Putamen (tissue), 1 donor: ENCODE measurements at places on chromosomes 1 and 21.
A peak's percentile ranks its signal among the peaks of the same experiment; 100 is the strongest.

DNA sequence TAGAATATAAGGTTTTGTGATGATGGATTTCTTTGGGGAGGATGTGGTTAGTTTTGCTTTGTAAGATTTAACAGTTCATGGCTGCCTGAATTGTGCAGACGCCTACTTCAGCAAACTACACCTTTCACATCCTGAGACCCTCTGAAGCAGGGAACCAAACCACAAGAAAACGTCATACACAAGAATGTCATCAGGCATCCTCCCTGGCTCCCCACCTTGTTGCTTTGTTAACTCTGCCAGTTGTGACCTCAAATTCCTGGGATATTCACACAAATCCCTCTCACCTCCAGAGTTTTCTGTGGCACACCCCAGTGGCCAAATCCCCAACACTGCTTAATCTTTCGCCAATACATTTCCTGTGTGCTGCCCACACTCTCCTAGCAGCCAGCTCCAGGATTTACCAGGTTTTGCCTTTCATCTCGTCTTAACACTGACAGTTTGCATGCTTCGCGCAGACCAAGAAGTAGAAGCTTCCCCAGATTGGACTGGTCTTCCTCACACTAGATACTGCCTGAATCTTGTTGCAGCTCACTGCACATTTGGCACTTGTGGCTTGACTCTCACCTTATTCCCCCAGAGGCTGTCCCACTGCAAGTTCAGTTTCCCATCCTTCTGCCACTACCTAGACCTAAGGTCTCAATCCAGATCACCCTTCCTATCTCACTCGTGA, 51.1 kb upstream of the CTTNBP2NL start:
- no peak for DNase-seq

- DNase-seq: peak; percentile 4
These were observed 2.7 kb upstream of the FMO1 start for GRCh38 chr1:171245458-171246064.

DNA sequence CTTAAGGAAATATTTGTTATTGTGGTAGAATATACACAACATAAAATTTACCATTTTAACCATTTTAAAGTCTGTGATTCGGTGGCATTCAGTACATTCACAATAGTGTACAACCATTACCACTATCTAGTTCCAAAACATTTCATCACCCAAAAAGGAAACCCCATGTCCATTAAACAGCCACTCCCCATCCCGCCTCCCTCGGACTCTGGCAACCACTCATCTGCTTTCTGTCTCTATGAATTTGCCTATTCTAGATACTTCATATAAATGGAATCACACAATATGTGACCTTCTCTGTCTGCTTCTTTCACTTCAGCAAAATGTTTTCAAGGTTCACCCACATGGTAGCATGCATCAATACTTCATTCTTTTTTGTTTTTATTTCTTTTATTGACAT, 51.3 kb downstream of the PTP4A2 start:
- no peak for DNase-seq

- no peak for DNase-seq
These were observed 1.2 kb downstream of the CEP170 start for GRCh38 chr1:243253926-243254232.

- DNase-seq: no peak
These were observed 101.5 kb upstream of the TMEM51 start for GRCh38 chr1:15051882-15052528.

DNA sequence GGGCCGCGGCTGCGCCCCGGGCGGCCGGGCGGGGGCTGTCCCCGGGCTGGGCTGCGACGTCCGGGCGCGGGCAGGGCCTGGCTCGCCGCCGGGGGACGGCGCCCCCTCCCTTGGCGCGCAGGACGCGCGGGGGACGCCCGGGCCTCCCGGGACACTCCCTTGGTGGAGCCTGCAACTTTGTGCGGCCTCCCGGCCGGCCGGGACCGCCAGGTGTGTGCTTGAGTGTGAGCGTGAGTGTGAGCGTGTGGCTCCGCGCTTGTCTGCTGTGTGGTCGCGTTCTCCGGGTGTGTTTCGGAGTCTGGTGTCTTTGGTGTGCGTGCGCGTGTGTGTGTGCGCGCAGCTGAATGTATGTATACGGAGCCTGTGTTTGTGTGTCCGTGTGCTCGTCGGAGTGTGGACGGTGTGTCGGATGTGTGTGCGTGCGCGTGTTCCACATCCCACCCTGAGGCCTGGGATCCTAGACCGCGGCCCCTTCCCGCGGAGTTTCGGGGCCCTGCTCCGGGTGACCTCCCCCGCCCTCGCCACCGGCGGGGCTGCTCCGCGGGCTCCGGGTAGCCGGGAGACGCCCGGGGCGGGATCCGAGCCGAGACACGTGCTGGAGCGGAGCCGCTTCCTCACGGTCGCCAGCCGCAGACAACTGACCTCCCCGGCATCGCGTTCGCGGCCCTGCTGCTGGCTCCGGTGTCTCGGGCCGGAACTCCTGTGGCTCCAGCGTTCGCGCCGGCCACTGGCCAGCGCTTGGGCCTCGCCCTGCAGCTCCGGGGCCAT, 1.7 kb downstream of the PTPRU start:
- DNase-seq: no peak

- no peak for DNase-seq
These were observed 6.0 kb downstream of the HES3 start for GRCh38 chr1:6249739-6250689.

GRCh38 chr1:2003541-2004131, at the start of gene CFAP74:
Gene CFAP74 (minus strand): TSS chr1:2003786. CDS start chr1:1990956, 12,830 bp downstream.
- no peak for DNase-seq

DNA sequence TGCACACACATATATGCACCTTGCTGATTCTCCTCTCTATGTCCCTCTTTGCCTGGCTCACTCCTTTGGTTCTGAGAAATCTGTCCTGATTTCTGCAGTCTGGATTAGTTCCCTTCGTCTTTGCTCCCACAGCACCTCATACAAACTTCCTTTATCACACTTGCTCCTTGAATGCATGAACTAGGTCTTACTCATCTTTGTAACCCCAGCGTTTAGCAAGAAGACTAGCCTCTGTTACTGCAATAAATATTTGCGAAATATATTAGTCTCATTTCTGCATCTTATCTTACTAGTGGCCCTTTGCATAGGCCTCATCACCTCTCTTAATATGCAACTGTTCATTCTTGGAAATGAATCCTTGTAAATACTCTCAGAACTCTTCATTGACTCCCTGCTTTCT, 11.4 kb downstream of the SMYD2 start:
- no peak for DNase-seq

GRCh38 chr1:61420909-61421835, 303.8 kb downstream of the TM2D1 start:
- no peak for DNase-seq

DNA sequence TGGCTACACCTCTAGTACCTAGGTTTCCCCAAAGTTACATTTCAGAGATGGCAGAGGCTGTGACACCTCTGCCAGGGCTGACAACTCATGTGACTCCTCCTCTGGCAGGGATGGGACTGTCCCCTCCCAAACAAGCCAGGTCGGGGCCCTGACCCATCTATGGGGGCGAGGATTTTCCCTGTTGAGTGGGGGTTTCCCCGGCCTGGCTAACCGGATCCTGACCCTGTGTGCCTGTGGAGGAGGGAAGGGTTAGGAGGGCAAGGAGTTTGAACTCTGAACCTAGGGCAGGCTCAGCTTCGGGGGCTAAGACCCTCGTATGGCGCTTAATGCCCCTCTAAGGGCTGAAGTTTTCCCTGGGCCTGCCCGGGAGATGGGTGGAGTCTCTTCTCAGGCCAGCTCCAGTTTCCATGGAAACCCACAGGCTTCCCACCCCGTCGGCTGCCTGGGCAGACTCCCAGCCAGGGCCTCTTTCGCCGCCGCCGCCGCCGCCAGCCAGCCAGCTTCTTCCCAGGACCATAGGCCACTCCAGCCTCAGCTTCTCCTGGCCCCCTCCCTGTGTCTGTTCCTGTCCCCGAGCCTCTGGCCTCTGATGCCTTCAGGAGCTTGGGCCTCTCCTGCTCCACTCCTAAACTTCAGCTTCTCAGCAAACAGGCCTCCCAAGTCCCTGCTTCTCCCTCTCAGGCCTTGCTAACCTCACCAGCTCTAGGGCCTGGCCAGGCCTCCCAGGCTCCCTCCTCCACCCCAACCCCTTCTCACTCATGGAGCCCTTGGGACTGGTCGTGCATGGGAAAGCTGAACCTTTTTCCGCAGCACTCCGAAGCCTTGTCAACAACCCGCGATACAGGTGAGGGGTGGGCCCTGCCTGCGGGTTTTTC, at the start of gene BTBD19:
Gene BTBD19 (plus strand): TSS at position 461 of the 875 bp plus-strand sequence. CDS start 298 bp downstream, at position 759.
- DNase-seq: peak; percentile 73

DNA sequence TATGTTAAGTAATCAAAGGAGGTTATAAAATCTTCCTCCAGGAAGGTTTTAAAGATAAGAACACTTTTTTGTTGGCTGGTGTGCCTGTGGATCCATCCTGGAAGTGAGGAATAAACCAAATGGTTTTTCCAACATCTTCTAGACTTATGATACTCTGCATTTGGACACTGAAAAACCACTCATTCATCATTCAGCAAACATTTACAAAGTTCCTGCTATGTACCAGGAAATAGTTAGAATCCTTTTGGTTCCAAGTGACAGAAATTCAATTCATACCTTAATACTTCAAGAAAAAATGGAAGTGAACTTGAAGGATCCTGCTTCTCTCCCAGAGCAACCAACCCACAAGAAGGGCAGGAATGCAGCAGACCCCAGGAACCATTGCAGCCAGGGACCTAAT, 39.6 kb upstream of the PIGC start:
- DNase-seq: no peak

- no peak for DNase-seq
These were observed 26.3 kb upstream of the FAM3B start for GRCh38 chr21:41290106-41290799.
